Sciatic nerve (tissue), 2 donors: ENCODE measurements at places on chromosomes 16 and 17. TPM values are rescaled to one million over a fixed set of nuclear protein-coding genes. Genes with fewer than 3 reads are reported as not detected.

- DNase-seq: no peak
These were observed 20.4 kb downstream of the PRCD start for GRCh38 chr17:76560036-76560876.

The TBC1D3E gene
- total RNA-seq: not detected

The KCNH4 gene
- 0.36 TPM for total RNA-seq

DNA sequence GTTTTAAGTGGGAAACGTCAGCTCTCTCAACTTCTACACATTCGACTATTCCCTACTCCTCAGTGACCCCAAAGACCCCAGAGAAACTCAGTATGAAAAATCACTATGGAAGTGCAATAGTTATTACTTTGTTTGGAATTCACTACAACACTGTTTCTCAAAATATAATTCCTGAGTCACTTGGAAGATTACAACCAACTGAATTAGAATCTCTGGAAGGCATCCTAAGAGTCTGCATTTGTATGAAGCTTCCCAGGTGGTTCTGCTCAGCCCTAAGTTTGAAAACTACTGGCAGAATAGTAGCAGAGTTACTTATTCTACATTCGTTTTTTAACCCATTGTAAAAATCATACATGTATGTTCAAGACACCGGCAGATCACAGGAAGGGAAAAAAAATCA is 525.6 kb downstream of the MAF start:
- DNase-seq: no peak

The PRAC1 gene
- total RNA-seq: not detected

GRCh38 chr17:16013943-16014407 is 14.4 kb downstream of the TTC19 start:
- no peak for DNase-seq

GRCh38 chr16:71357681-71358080 is 842 bp upstream of the CALB2 start:
- DNase-seq: no peak

DNA sequence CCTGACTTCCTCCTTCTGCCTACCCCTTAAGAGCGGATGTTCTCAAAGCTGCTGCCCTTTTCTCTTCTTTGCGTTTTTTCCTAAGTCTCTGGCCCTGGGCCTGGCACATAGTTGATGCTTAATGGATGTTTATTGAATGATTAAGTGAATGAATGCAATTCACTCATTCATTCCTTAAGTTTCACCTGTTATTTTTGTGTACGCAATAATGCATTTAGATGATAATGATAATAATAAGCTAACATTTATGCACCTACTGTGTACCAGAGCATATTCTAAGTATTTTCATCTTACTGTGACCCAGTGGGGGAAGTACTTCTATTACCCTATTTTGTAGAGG is 4.4 kb downstream of the CCL5 start:
- no peak for DNase-seq

DNA sequence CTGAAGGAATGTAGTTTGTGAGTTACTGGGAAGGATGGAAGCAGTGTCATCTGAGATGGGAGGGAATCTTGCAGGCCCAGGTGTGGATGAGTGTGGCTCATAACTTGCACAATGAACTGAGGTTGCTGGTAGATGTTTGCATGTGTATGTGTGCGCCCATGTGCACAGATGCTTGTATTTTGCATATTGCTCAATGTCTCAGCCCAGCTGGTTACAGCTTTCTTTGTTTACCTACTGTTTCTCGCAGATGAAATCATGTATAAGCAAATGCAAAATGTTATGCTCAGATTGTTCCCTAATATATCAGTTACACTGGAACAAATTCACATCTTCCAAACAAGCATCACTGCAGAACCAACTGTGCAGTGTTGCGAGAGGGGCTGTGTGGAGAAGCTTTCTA is 452.2 kb upstream of the EEF2KMT start:
- DNase-seq: no peak

GRCh38 chr17:2937331-2938003 is 125.9 kb downstream of the OR1D5 start:
- no peak for DNase-seq

GRCh38 chr16:56910112-56910511 is 21.8 kb upstream of the HERPUD1 start:
- DNase-seq: no peak

- DNase-seq: no peak
These were observed 25.0 kb downstream of the MAP3K3 start for GRCh38 chr17:63647065-63647725.

- no peak for DNase-seq
These were observed 126.6 kb downstream of the ANKRD11 start for GRCh38 chr16:89363621-89364393.

The RANGRF gene
- total RNA-seq: 20.9 TPM

- DNase-seq: peak; percentile 8
These were observed 107.9 kb downstream of the SMG6 start for GRCh38 chr17:2195729-2196128.

The PSMC5 gene
- 77.1 TPM for total RNA-seq

DNA sequence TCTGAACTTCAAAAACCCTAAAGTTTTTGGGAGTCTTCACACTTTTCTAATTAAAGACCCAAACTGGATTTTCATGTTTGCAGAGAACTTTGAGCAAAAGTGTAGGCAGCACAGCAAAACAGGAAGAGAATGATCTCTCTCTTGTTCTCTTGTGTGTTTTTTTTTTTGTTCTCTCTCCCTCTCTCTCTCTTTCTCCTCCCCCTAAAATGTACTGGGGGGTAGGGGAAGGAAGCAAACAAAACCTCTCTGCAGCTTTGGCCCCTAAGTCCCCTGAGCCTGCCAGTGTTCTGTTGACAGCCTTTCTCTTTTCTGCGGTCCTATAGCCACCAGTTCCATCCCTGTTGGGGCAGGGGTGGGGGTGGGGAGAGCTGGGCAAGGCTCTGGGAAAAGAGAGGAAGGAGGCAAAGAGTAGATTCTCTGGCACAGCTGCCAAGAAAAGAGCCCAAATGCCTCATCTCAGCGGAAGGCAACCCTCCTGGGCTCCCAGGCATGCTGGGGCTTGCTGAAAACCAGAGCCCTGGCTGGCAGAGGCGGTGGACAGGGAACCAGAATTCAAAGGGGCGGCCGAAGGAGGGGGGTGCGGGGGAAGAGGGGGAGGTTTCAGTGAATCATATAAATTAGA is 295.3 kb downstream of the SOX9 start:
- no peak for DNase-seq

- no peak for DNase-seq
These were observed 112.0 kb downstream of the ZFHX3 start for GRCh38 chr16:72935896-72936295.

DNA sequence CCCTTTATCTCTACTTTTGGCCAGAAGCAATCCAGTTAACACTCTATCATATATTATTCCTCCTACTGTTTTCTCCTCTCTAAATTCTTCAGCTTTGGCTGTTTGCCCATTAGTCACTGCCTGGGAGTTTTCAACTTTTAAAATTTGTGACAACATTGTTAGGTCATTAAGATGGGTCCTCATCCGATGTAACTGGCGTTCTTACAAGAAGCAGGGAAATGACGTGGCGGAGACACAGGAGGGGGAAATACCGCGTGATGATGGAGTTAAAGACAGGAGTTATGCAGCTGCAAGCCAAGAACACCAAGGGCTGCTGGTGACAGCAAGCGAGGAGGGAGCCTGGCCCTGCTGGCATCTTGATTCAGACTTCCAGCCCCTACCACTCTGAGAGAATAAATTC is 34.8 kb upstream of the CPHXL start:
- DNase-seq: no peak

DNA sequence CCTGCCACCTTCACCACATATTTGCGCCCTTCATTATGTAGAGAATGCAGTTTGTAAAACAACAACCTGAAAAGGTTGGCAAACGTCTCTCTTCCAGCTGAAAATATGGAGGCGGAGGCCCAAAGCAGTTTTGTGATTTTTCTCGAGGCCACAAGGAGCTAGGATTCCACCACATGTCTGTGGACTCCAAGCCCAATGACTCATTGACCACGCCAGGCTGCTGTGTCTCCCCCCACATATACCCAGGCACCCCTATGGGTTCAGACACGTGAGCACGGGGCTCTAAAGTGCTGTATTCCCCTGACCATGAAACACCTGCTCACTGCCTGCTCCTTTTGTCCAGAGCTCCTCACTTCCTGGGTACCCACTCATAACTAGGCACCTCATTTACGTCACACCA is 121.4 kb upstream of the CDH5 start:
- no peak for DNase-seq

DNA sequence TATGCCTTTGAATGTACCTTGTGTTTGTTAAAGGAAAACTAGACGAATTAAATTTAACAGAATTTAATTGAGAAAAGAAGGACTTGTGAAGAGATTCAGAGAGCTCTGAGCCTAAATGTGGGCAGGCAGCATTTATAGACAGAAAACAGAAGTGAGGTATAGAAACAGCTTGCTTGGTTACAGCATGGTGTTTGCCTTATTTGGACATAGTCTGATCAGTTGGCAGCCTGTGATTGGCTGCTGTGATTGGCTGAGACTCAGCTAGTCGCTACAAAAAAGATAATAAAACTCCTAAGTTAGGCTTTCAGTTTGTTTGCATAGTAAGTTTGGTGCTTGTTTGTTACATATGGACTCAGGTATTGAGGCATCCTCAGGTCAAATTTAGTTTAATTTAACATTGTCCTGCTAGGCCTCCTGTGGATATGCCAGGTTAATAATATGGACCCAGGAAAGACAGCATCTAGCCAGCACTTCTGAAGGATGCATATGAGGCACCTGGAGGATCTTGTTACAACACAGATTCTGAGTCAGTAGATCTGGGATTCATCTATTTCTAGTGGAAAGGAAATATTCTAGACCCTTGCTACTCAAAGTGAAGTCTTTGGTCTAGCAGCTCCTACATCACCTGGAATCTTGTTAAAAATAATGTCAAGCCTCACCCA is 43.4 kb downstream of the SLFN5 start:
- no peak for DNase-seq

DNA sequence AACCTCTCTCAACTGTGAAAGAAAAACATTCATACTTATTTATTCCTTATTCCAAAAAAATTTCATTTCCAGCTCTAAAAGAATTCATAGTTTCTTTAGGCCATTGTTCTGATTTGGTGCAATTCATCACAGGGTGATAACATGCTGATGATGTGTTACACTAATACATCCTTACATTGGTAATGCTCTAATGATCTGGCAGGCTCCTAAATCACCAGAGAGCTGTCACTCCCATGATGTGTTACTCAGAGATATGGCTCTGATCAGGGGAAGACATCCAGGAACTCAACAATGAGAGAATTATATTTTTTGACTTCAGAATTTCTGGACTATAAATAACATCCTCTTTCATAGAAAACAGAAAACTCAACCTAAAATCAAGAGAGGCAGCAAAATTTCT is 209.3 kb downstream of the CHD9NB start:
- no peak for DNase-seq
